ENCODE measurements at places on chromosomes 13 and 19.

DNA sequence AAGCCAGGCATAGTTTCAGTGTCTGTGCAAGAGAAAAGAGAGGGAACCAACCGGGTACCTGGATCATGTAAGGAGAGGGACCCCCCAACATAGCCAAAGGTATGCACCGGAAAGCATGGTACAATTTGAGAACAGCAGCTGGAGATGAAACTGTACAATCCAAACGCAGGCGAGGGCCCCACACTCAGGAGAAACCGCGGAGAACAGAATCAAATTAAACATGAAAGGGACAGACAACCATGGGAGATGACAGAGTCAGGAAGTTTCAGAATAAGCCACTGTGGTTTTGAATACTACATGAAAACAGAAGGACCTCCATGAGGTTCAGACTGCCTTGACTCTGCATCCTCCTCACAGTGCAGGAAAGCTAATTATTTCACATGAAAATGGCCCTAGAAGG is 62.9 kb upstream of the SPATA13 start:
- no peak for DNase-seq

- no peak for DNase-seq
Measured at GRCh38 chr13:94065741-94066140, 413.7 kb downstream of the DCT start.

DNA sequence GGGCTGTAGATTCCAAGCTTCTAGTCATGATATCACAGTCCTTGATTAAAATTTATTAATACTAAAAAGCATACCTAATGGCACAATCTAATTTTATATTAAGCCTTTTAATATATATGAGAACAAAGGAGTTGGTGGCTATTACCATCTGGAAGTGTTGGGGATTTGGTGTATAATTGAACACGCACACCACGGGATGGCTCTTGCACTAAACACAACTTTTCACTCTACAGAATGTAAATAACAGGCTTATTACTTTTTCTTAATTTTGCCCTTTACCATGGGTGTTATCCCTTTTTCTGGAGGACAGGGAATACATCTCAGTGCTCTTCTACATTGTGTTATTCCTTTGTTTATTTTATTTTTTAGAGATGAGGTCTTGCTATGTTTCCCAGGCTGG is 21.6 kb downstream of the POMP start:
- no peak for DNase-seq

DNA sequence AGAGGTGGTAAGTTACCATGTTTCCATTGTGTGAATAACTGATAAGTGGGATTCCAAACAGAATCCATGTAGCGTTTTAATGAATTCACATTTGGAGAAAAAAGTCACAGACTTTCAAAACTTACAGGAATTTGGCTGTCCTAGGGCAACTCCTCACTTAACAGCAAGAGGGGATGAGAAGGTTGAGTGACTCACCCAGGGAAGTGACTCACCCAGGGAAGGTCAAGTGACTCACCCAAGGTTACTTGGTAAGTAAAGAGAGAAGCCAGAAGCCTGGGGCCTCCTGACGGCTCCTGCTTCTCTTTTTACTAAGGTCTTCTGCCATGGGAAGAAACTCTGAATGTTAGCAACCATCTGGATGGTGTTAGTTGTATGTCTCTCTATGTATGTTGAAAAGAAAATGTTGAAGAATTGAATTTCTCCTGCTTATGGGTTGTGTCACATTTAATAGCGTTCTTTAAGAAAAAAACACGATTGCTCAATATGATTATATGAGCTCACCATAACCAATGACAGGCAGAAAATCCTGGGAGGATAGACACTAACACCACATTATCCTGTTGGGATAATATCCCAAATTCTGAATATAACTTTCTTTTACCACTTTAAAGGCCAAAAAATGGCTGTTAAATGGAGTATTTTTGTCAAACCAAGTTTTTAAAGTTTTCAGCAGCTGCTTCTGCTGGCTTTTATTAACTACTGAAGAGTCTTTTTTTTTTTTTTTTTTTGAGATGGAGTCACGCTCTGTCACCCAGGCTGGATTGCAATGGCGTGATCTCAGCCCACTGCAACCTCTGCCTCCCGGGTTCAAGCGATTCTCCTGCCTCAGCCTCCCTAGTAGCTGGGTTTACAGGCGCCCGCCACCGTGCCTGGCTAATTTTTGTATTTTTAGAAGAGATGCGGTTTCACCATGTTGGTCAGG is 195.6 kb downstream of the GGACT start:
- DNase-seq = peak; percentile 35

GRCh38 chr13:23146006-23146405 is 34.8 kb upstream of the SGCG start:
- no peak for DNase-seq

DNA sequence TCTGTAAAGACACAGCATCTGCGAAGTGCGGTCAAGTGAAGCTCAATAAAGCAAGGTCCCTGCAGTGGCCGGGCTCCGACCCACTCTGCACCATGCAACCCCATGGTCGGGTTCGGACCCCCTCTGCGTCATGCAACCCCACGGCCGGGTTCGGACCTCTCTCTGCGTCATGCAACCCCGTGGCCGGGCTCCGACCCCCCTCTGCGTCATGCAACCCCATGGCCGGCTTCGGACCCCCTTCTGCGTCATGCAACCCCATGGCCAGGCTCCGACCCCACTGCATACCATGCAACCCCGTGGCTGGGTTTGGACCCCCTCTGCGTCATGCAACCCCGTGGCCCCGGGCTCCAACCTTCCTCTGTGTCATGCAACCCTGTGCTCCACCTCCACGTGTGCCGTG is 43.8 kb downstream of the CARS2 start:
- DNase-seq = no peak

- DNase-seq = no peak
Measured at GRCh38 chr19:11382898-11383705, 1.0 kb downstream of the EPOR start.

DNA sequence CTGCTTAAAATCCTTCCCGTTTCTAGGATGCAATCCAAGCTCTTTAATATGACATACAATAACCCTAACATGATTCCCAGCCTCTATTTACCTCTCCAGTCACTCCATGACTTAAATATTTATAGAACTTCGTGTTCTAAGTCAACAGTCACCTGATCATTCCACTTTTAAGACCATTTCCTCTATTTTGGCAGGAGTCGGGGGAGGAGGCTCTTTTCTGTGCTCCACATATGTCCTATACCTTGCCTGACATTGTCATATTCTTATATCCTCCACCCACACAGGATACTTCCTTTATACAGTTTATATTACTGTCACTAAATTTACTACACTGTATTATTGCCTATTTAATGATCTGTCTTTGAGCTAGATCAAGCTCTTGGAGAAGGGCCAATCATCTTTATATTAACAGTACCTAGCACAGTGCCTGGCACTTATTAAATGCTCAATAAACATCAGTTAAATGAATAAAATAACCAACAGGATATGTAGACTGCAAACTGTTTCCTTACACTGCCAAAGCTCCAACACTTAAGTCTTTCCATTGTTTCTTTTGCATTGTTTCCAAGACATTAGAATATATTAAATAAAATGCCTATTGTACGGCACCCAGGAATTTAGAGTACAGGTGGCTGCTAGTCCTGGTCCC is 2.7 kb downstream of the ARGLU1 start:
- no peak for DNase-seq
